Mesothelial cell of epicardium (in vitro differentiated cells): ENCODE measurements at places on chromosomes 13 and 19.

GRCh38 chr13:100917011-100917410, 242.4 kb upstream of the TMTC4 start:
- no peak for DNase-seq

DNA sequence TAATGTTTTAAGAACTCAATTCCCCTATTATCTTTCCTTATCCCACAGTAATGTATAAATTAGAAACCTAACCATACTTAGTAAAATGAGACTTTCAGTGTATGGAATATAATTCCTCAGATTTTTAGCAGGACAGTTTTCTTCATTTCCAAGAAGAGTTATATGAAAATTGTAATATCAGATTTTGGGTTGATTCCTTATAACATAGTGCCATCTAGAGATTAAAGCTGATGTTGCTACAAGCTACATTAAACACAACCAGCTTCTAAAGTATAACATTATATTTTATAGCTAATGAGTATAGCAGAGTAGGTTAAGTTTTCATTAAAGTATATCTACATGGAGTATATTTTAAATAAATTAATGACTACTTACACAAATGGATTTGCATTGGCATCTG, 99.7 kb upstream of the MIR17HG start:
- no peak for DNase-seq

- peak; percentile 50 for DNase-seq
Observed at GRCh38 chr19:11538232-11539036, at the start of gene CNN1. Gene CNN1, plus strand, starts transcription at chr19:11538851. Its CDS starts 77 bp downstream, at chr19:11538928.

GRCh38 chr19:38049105-38049649, 142.2 kb downstream of the SIPA1L3 start:
- DNase-seq: no peak

GRCh38 chr13:113784645-113785024, 25.6 kb downstream of the TMEM255B start:
- no peak for DNase-seq

GRCh38 chr19:412356-413355, 3.7 kb upstream of the C2CD4C start:
- DNase-seq: peak; percentile 13

GRCh38 chr19:3114811-3115210, 20.6 kb downstream of the GNA11 start:
- DNase-seq: no peak

DNA sequence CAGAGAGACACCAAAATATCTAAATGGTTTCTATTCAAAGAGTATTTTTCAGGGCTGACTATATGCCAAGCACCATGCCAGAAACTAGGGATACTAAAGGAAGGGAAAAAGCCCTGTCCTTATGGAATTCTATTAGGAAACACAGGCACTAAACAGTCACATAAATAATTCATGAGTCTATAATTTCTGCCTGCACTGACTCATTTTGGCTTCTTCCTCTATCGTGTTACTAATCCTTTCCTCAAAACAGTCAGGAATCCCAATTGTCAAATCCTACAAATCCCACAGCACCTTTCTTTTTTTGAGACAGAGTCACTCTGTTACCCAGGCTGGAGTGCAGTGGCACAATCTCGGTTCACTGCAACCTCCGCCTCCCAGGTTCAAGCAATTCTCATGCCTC, 29.2 kb downstream of the XPO4 start:
- DNase-seq: no peak

DNA sequence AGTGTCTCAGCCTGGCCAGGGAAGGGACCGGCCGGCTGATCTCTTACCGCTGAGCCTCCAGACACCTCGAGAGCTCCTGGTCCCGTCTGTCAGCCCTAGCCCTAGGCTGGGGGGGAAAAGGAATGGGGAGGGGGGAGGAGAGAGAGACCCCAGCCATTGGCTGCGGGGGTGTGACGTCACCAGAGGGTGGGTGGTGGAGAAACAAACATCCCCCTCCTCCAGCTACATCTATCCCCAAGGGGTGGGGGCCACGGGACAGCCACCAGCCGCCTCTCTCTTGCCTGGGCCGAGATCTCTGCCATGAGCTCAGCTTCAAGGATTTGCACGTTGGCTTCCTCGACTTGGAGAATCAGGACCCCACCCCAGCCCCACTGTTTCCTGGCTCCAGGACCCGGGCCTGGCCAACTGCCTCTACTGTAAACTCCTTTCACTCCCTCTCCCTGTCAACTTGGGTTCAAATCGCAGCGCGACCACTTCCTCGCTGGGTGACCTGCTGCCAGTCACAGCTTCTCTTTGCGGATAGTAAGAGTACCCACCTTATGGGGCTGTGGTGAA, at the start of gene PRX:
Gene PRX (minus strand): TSS at position 88 of the 555 bp plus-strand sequence. CDS start 5,446 bp downstream, outside the sequence.
- no peak for DNase-seq
